Pulmonary artery endothelial cell (primary cell): ENCODE measurements at places on chromosomes 7 and 10. TPM values are rescaled to one million over a fixed set of nuclear protein-coding genes. Genes with fewer than 3 reads are reported as not detected.

Gene ITGA8
- under 0.01 TPM in 1 of 2 replicates, not detected in the other for total RNA-seq

DNA sequence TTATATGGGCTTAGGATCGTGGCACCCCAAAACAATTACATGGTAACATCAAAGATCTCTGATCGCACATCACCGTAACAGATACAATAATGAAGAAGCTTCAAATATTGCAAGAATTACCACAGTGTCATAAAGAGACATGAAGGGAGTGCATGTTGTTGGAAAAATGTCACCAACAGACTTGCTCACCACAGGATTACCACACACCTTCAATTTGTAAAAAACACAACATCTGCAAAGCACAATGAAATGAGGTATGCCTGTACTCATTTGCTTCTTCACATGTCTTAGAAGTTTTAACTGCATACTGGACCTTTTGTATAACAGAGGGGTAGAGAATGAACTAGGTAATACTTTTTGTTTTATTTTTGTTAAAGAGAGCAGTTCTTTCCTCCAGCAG, 96.6 kb downstream of the TPST1 start:
- no peak for DNase-seq

Gene CALHM3
- not detected in 2 replicates for total RNA-seq

DNA sequence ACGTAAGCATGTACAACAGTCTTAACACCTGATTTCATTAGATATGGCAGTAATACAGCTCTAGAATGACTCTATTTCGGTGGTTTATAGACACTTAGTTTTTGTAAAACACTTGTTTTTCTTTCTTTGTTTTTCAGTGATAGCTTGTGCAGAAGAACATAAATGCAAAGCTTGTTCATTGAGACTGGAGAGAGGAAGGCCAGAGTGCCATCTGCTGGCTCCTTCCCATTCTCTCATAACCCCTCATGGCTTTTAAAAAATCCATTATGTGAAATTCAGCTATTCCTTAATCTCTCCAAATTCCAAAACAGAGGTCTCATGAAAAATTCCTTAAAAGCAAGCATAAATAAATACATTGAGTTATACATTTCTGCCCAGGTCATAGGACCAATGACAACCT, 76.3 kb downstream of the CACNB2 start:
- DNase-seq = no peak

Gene CALML3
- total RNA-seq = not detected in 2 replicates

Gene VAX1
- not detected in 2 replicates for total RNA-seq

Gene LBX1
- total RNA-seq = not detected in 2 replicates

Gene MEOX2
- not detected in 2 replicates for total RNA-seq

- DNase-seq = no peak
These were observed 94.7 kb upstream of the LYZL2 start for GRCh38 chr10:30724296-30724695.

Gene TRPV5
- total RNA-seq = not detected in 2 replicates

DNA sequence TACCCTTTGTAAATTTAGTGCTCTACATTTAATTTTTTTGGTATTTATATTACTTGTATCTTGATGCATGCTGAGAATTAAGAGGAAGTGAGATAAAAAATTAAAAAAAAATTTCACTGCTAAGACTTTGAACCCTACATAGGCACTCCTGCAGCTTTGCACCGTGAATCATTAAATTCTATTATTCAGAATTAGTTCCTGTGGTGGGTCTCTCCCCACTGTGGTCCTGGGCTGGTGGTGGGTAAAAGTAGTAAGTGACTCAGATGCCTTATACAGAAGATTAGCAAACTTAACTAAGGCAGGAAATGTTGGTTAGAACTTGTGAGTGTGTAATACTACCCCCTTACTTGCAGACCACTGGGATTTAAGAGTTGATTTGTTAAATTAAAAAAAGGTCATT, 72.6 kb downstream of the AP3M1 start:
- peak; percentile 27 for DNase-seq
